ENCODE measurements at places on chromosomes 1 and 21.

GRCh38 chr1:62175568-62176179 lies 19.0 kb upstream of the L1TD1 start:
- no peak for DNase-seq

DNA sequence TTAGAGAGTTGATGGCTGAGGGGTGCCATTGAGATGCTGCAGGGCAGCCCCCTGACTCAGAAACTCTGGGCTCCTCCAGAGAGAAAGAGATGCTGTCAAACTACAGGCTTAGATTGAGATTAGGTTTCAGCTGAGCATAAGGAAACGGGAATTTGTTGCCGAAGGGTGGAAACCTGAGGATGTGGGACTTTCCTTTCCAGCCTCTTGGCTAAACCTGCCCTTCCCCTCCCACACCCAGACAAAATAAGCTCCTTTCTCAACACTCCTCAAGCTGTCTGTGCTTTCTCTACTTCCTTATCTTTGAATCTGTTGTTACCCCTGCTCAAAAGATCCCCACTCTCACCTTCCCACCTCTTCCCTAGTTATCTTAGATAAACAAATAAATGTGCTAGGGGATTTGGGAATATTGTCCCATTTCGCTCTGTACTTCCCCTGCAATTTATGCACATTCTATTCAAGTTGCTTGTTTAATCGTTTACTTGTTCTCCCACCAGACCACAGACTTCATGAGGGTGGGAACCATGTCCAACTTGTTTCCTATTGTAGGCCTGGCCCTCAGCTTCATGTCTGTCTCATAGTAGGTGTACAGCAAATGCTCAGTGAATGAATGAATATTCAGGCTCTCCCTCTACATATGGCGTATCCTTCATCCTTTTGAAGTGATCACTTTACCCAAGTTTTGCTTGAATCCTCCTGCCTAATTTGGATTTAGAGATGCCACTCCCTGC lies 30.6 kb upstream of the MARK1 start:
- DNase-seq, result no peak

DNA sequence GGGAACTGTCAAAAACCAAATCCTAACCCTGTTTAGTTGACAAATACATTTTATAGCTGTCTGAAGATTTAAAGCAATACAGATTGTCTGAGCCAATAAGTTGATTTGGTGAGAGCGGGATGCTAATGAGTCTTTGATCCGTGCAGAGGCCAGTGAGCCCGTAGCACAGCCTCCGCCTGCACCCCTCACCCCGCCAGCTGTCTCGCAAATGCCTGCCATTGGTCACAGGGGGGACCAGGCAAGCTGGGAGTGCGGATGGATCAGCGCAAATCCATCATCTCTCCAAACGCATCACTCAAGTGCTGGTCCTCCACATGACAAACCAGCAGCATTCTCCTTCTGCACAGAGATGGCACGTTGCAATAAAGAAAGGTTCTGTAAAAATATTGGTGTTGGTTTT lies 51.0 kb downstream of the ZBTB18 start:
- DNase-seq, result no peak

DNA sequence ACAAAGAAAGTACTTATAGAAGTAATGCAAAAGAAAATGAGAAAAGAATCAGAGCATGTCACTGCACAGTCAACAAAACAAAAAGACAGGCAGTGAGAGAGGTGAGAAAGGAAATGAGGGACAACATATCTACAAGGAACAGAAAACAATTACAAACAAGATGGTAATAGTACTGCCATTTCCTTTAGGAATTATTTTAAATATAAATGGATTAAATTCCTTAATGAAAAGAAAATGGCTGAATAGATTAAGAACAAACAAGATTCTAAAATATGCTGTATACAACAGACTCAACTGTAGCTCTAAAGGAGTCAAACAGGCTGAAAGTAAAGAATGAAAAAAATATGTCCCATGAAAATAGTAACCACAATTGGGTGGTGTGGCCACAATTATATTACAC lies 22.1 kb upstream of the ZNF124 start:
- DNase-seq, result no peak

- no peak for DNase-seq
Observed at GRCh38 chr1:213268221-213268620, 217.2 kb downstream of the RPS6KC1 start.

DNA sequence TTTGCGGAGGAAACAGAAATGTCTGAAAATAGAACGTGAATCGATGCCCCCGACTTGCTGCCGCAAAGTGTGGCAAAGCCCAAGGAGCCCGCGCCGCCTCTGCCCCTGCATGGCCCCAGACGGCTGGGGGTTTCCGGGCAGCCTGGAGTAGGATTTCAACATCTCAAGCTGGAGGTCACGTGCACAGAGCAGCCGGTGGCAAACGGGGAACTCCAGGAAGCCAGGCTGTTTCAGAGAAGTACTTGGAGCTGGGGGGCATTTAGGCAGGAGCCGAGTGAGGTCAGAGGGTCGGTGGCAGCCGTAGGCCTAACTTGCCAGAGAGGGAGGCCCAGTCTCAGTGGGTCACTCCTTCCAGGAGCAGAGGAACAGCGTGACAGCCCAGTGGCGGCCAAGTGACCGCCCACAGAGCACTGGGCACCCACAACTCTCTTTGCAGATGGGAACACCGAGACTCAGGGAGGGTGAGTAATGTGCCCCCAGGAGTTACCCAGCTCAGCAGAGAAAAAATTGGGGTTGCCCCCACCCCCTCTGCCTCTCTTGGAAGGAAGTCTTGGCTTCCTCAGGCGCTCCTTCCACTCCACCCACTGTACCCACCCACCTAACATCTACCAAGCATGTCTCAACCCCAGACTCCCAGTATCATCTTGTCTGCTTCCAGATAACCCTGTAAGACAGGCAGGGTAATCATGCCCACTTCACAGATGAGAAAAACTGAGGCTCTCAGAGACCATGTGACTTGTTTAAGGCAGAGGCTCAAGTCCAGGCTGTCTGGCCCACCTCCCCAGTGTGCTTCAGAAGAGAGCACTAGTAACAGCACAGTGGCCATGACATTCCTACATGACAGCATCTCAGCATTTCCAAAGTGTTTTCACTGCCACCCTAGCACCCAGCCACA lies 179.4 kb downstream of the HIVEP3 start:
- DNase-seq, result peak; percentile 45

GRCh38 chr1:46457178-46457577 lies 32.5 kb upstream of the DMBX1 start:
- no peak for DNase-seq

GRCh38 chr1:109246141-109246551 lies 3.2 kb upstream of the CELSR2 start:
- DNase-seq, result no peak

- no peak for DNase-seq
Observed at GRCh38 chr1:23611601-23612327, 52.5 kb upstream of the ID3 start.

DNA sequence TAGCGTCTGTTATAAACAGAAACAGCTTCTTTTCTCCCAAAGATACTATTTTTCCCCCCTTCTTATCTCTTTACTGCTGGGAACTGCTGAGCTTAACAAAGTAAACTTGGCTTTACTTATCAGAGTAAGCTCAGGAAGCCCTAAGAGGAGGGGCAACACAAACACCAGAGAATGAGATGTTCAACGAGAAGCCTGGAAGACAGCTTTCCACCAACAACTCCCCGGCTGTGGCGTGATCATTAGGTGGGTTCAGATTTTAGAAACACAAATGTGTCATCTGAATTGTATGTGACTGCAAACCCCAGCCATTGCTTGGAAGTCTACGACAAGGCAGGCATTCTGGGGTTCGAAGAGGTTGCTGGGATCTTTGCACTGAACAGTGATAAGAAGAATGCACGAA lies 181.2 kb upstream of the ESRRG start:
- no peak for DNase-seq

- no peak for DNase-seq
Observed at GRCh38 chr21:34970566-34970965, 78.5 kb downstream of the RUNX1 start.

- DNase-seq, result no peak
Observed at GRCh38 chr1:3529099-3529729, 74.7 kb downstream of the ARHGEF16 start.

DNA sequence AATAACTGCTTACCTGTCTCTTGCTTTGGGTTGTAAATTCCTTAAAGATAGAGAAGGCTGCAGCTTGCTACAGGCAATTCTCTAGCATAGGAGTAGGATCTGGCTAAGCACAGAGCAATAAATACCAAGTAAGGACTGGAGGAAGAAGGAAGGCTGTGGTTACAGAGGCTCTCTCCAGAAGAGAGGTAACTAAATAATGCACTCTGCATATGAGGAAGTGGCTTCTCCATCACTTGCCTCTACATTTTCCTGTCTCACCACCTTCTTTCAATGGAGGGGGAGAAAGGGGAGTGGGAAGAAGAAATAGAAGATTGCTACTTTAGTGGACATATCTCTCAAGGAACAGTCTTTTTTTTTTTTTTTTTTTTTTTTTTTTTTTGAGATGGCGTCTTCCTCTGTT lies 60.9 kb upstream of the LAX1 start:
- DNase-seq, result no peak

DNA sequence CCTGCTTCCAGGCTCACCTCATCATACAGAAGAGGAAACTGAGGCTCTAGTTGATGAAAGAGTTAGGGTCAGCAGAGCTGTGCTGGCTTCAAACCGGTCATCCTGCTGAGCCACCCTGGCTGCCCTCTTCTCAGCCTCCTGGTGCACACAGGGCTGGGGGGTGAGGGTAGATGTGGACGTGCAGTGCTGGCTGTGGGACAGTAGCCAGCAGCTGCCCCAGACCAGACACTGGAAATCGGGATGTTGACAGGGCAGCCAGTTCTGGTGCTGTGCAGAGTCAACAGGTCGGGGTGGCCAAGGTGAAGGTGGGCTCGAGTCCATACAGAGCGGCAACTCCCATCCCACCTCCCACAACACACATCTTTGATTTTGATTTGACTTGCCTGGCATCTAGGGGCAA lies 1.5 kb upstream of the CLCNKA start:
- DNase-seq, result no peak

- DNase-seq, result no peak
Observed at GRCh38 chr1:70997793-70998192, 49.8 kb downstream of the PTGER3 start.

GRCh38 chr1:111489604-111490003 lies 13.8 kb downstream of the ADORA3 start:
- DNase-seq, result no peak

- DNase-seq, result no peak
Observed at GRCh38 chr1:225919906-225920305, 4.1 kb downstream of the PYCR2 start.
